ENCODE measurements at places on chromosomes 16 and 17. TPM values are rescaled to one million over a fixed set of nuclear protein-coding genes. Genes with fewer than 3 reads are reported as not detected.

Gene SRL
- not detected for total RNA-seq

DNA sequence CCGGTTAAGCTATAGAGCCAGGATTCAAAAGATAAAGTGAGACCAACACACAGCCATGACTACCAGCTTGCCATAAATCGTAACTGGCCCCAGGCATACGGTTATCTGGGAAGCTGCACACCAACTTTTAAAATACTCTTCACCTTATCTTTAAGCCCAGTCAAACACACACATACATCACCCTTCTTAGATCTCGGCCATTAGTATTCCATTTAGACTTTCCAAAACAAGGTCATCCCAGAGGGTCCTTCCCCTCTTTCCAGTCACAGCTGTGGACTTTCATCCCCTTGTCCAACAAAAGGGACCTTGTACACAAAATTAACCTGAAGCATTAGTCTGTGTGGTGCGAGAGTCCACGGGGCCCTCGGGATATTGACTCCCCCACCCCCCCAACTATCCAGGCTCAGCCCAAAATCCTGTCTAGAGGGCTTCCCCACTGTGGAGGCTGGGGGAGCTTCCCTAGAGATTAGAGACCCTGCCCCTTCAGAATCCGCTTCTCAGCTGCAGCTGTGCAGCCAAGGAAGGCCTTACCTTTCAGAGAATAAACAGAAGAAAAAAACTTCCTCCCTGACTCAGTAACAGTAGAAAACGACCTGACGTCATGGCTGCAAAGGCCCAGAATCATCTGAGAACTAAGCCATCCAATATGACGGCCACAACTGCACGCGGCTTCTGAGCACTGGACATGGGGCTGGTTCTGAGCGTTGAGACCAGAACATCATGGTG is 9.9 kb downstream of the ZFHX3 start:
- peaks cover 13% of the 10 kb centered on the region for H3K36me3 ChIP-seq
- peaks cover 70% of the 10 kb centered on the region for H3K4me1 ChIP-seq
- H3K27me3 ChIP-seq, result no peaks in the 10 kb centered on the region
- DNase-seq, result no peak
- H3K27ac ChIP-seq, result peak overlapping the region; percentile 94

DNA sequence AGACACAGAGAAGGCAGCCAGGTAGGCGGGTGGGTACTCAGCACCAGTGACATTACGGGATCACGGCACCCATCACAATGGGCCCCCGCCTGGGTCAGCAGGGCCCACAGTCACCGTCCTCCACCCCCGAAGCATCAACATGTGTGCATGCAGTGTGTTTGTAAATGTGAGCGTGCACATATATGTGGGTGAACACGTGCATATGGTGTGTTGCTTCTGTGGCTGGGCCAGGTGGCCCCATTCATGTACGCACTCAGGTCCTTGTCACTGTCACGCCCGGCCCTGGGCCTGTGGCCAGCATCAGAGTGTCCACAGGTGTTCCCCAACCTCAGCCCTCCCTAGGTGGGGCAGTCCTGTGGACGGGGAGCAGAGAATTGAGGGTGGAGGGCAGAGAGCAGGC is 37.1 kb downstream of the TNFRSF13B start:
- H3K36me3 ChIP-seq, result no peaks in the 10 kb centered on the region
- no peak overlapping the region for H3K4me3 ChIP-seq
- no peaks in the 10 kb centered on the region for H3K4me1 ChIP-seq
- peaks cover 12% of the 10 kb centered on the region for H3K27me3 ChIP-seq

Gene EVI2A
- total RNA-seq, result not detected

DNA sequence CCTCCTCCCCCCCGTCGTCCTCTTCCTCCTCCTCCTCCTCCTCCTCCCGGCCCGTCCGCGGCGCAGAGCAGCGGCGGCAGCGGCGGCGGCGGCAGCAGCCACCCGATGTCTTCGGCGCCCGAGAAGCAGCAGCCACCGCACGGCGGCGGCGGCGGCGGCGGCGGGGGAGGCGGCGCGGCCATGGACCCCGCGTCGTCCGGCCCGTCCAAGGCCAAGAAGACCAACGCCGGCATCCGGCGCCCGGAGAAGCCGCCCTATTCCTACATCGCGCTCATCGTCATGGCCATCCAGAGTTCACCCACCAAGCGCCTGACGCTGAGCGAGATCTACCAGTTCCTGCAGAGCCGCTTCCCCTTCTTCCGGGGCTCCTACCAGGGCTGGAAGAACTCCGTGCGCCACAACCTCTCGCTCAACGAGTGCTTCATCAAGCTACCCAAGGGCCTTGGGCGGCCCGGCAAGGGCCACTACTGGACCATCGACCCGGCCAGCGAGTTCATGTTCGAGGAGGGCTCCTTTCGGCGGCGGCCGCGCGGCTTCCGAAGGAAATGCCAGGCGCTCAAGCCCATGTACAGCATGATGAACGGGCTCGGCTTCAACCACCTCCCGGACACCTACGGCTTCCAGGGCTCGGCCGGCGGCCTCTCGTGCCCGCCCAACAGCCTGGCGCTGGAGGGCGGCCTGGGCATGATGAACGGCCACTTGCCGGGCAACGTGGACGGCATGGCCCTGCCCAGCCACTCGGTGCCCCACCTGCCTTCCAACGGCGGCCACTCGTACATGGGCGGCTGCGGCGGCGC is at the start of gene FOXF1:
Gene FOXF1, plus strand, starts transcription at position 63 of the 797 bp plus-strand sequence. Its CDS starts 43 bp downstream, at position 106.
- H3K27me3 ChIP-seq, result peaks cover 75% of the 10 kb centered on the region
- peaks cover 4% of the 10 kb centered on the region for H3K36me3 ChIP-seq
- H3K27ac ChIP-seq, result no peak within 1 kb of the TSS
- peaks cover 18% of the 10 kb centered on the region for H3K4me1 ChIP-seq
- no peak for DNase-seq

DNA sequence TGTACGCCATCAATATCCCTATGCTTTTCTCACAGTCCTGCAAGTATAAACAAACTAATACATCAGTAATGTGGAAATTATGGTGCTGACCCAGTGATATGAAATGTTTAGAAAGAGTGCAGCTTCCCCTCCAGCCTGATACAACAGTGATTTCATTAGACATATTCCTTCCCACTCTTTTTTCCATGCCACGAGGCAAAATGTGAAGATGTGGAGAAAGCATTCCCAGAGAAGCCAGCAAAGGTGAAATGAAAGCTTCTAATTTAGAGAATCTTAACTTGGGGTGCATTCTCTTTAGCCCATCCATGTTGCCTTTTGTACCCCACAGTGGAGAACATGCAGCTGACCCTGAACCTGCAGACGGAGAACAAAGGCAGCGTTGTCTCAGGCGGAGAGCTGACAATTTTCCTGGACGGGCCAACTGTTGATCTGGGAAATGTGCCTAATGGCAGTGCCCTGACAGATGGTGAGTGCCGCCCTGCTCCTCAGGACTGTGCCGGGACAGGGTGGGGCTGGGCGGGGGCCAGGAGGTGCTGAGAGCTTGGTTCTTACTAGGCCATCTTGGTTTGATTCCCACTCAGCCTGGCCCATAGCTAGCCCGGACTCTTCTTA is 77.8 kb downstream of the WWP2 start:
- H3K27ac ChIP-seq, result no peak overlapping the region
- DNase-seq, result no peak
- H3K4me3 ChIP-seq, result no peak overlapping the region
- no peaks in the 10 kb centered on the region for H3K27me3 ChIP-seq
- H3K4me1 ChIP-seq, result peaks cover 20% of the 10 kb centered on the region

Gene KRT31
- not detected for total RNA-seq

- H3K36me3 ChIP-seq, result no peaks in the 10 kb centered on the region
- H3K4me1 ChIP-seq, result no peaks in the 10 kb centered on the region
- DNase-seq, result no peak
- H3K27me3 ChIP-seq, result no peaks in the 10 kb centered on the region
- H3K4me3 ChIP-seq, result no peak overlapping the region
- H3K27ac ChIP-seq, result no peak overlapping the region
These were observed 183.5 kb upstream of the CPHXL start for GRCh38 chr16:75909746-75910145.

DNA sequence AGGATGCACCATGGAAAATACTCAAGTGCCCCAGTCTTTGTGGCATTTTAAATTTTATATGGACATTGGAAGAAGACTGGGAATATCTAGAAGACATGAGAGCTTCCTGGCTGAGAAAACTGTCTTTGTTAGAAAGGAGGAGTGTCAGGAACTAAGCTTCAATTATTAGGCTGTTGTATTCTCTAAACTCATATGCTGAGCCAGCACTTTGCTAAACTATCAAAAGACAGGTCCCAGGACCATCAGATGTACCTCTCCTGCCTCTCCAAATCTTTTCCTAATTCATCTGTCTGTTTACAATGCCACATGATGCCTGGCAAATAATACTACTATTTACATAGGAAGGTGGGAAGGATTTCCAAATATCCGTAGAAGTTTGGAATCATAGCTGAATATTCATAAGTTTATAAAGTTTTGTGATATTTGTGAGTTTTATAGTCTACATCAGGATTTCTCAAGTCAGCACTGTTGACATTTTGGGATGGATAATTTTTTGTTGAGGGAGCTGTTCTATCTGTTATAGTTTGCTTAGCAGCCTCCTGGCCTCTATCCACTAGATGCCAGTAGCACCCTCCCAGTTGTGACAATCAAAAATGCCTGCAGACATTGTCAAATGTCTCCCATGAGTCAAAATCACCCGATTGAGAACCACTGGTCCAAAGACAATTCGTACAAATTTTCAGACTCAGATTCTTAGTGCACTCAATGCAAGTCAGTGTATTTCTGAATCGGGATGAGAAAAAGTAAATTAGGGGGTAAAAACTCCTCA is 61.2 kb upstream of the NETO2 start:
- no peak overlapping the region for H3K4me3 ChIP-seq
- H3K4me1 ChIP-seq, result no peaks in the 10 kb centered on the region
- no peaks in the 10 kb centered on the region for H3K27me3 ChIP-seq
- no peak overlapping the region for H3K27ac ChIP-seq
- H3K36me3 ChIP-seq, result no peaks in the 10 kb centered on the region

DNA sequence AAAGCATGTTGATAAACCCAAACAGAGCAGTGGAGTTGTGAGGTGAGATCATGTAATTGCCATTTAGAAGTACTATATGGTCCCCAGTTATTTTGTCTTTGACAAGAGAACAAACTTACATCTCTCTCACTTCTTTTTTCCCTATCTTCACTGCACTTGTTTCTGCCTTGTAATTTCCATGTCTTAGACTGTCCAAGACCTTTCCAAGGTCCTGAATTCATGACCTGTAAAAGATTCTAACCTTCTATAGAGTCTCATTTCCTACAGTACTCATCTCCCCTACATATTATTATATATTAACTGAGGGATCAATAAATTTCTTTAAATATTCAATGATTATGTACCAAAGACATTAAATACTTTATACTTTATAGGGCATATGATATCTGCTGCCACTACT is 295.3 kb upstream of the KIF2B start:
- DNase-seq, result no peak
- H3K27ac ChIP-seq, result no peak overlapping the region
- H3K4me3 ChIP-seq, result no peak overlapping the region
- no peaks in the 10 kb centered on the region for H3K27me3 ChIP-seq
- no peaks in the 10 kb centered on the region for H3K4me1 ChIP-seq

Gene ORMDL3
- 82.7 TPM for total RNA-seq

GRCh38 chr17:57948555-57949420 is 6.4 kb downstream of the CUEDC1 start:
- H3K4me1 ChIP-seq, result peaks cover 64% of the 10 kb centered on the region
- peak overlapping the region; percentile 94 for H3K27ac ChIP-seq
- H3K36me3 ChIP-seq, result no peaks in the 10 kb centered on the region

DNA sequence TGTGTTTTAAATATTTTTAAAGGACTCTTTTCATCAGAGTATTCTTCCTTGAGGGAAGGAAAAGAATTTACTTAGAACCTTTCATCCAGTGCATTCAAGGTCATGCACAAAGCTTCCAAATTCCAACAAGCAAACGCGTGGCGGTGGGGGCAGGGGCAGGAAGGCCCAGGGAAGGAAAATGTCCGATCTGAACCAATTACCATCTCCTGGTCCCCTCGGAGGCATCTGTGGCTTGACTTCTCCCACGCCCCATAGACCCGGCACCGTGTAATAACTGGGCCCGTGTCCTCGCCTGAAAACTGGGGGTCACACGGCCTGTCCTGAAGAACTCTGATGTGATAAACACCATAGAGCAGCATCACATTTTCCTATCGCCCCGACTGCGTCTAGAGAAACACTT is 18.3 kb downstream of the MEAK7 start:
- H3K4me1 ChIP-seq, result peaks cover 8% of the 10 kb centered on the region
- H3K36me3 ChIP-seq, result peaks cover 18% of the 10 kb centered on the region
- no peak overlapping the region for H3K27ac ChIP-seq
- H3K4me3 ChIP-seq, result no peak overlapping the region

DNA sequence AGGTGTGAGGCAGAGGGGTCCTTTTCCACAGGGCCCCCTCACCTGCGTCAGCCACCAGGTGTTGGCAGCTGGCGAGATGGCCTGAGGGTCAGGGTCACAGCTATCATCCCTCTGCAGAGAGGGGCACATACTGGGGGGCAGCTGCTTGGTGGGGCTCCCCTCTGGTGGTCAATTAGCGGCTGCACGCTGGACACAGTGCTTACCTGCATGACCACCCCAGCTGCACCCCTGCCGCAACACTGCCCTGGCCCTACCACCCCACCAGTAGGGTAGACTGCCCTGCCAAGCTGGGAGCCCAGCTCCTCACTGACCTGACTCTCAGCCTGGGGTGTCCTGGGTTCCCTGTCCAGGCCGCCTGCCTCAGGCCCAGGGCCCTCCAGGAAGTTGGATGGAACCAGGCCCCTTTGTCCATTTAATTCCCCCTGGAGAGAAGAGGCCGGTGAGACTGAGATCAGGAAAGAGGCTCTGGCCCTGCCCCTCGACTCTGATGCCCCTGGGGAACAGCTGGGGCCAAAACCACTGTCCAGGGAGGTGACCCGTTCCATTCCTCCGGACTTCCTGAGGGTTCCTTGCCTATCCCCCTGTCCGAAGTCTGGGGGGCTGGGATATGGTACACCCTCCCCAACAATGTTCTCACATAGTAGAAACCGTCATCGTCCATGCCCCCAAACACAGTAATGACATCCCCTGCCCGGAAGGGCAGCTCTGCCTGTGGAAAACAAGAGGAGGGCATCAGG is 23.7 kb downstream of the TSPOAP1 start:
- DNase-seq, result peak; percentile 66
- H3K27me3 ChIP-seq, result peaks cover 8% of the 10 kb centered on the region
- H3K4me3 ChIP-seq, result no peak overlapping the region

DNA sequence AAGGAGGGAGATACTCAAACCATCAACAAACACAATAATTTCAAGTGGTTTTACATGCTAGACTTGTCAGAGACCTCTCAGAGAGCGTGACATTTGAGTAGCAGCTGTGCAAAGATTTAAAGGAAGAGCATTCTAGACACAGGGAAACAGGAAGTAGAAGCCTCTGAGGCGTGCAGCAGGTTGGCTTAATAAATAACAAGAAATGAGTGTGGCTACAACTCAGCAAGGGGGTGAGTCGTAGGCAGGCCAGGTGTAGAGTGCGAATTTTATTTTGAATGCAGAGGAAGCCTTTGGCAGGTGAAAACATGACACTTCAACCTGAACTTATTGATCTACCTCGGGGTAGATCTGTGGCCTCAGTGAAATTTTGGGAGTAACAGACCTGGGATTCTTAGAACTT is 73.2 kb upstream of the MRTFB start:
- H3K36me3 ChIP-seq, result no peaks in the 10 kb centered on the region
- H3K4me1 ChIP-seq, result peaks cover 18% of the 10 kb centered on the region
- no peak for DNase-seq
- H3K27ac ChIP-seq, result no peak overlapping the region
- H3K4me3 ChIP-seq, result no peak overlapping the region
- H3K27me3 ChIP-seq, result no peaks in the 10 kb centered on the region

GRCh38 chr16:4323845-4324488 is 8.1 kb downstream of the GLIS2 start:
- no peak for DNase-seq
- H3K4me1 ChIP-seq, result peaks cover 10% of the 10 kb centered on the region
- H3K27ac ChIP-seq, result peak overlapping the region; percentile 34
- no peaks in the 10 kb centered on the region for H3K36me3 ChIP-seq

Gene GNAO1
- total RNA-seq, result 20.1 TPM

GRCh38 chr17:70499067-70499786 is 329.9 kb downstream of the KCNJ2 start:
- H3K36me3 ChIP-seq, result no peaks in the 10 kb centered on the region
- H3K4me1 ChIP-seq, result peaks cover 6% of the 10 kb centered on the region
- H3K27me3 ChIP-seq, result no peaks in the 10 kb centered on the region
- no peak overlapping the region for H3K27ac ChIP-seq
- DNase-seq, result no peak
- no peak overlapping the region for H3K4me3 ChIP-seq

Gene KRTAP9-4
- total RNA-seq, result not detected

Data from type B pancreatic cell (in vitro differentiated cells).